Fibroblast of lung (primary cell): ENCODE measurements at places on chromosomes 5 and 9. TPM values are rescaled to one million over a fixed set of nuclear protein-coding genes. Genes with fewer than 3 reads are reported as not detected.

DNA sequence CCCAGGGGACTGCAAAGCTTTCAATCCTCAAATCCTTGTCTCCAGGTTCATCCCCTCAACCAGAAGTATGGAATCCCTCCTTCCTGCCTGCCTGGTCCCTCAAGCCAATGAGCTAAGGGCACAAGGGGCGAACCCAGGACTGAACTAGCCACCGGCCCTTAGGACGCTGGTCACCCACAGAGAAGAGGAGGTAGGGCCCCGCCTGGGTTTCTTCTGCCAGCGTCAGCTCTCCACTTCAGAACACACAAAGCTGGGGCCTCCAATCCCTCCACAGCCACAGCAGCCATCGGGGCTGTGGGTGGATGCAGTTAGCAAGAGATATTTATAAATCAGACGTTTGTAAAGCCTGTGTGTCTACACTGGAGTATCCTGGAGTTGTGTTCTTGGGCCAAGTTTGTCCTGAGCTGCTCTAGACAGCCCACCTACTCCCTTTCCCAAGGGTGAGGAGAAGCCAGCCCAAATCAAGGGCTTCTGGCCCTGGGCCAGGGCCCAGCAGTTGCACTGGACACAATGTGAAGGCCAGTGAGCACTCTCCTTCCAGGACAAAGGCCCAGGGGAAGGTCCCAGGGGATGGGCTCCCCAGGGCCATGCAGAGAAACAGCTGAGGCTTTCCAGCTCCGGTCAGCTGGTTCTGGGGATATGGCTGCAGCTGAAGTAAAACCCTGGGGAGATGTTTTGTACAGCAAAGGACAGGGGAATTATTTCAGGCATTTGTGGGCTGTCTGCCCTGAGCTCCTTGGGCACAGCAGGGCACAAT, 18.9 kb downstream of the AMBP start:
- no peaks in the 10 kb centered on the region for H3K4me1 ChIP-seq
- no peak overlapping the region for H3K4me3 ChIP-seq
- DNase-seq: no peak
- H3K36me3 ChIP-seq: no peaks in the 10 kb centered on the region

DNA sequence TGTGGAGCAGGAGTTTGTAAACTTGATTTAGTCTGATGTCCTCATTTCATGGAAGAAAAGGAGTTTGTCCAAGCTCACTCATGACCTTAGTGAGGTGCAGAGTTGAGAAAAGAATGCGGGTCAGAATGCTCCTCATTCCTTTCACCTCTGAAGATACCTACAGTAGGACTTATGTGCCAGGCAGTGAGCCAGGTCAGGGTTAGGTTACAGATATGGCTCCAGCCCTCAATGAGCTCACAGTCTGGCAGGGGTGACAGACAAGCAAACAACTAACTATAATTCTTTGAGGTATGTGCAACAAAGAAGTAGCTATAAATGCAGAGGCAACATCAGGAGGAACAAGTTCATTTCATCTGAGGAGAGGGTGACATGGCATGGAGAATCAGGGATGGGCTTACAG, 102.5 kb downstream of the SPATA31D1 start:
- H3K27me3 ChIP-seq: no peaks in the 10 kb centered on the region
- no peaks in the 10 kb centered on the region for H3K36me3 ChIP-seq
- H3K4me1 ChIP-seq: no peaks in the 10 kb centered on the region
- no peak overlapping the region for H3K27ac ChIP-seq
- no peak for DNase-seq

GRCh38 chr9:6015278-6016157, at the start of gene RANBP6:
RANBP6 (minus strand) TSS chr9:6015624; CDS start chr9:6015607, 17 bp downstream.
- peak; percentile 82 for DNase-seq
- H3K36me3 ChIP-seq: no peaks in the 10 kb centered on the region
- H3K27ac ChIP-seq: peak within 1 kb of the TSS; percentile 90
- H3K4me1 ChIP-seq: peaks cover 3% of the 10 kb centered on the region
- H3K4me3 ChIP-seq: peak within 1 kb of the TSS; percentile 100

DNA sequence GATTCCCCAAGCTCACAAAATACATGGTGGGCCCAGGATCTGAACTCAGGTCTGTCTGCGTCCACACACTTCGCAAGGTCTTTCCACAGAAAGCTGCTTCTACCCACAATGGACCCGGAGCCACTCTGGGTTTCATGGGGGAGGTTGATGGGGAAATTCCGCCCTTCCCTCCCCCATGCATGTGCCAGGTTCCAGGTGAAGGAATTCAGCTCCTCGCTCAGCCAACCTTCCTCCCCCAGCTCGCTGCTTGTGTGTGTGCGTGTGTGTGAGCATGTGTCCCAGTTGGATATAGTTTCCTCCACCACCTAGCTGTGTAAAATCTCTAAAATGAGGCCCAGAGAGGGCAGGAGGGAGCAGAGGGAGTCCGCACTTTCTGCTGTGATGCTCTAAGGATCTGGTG, 1.0 kb downstream of the PTGS1 start:
- H3K4me1 ChIP-seq: peaks cover 28% of the 10 kb centered on the region
- peak overlapping the region; percentile 60 for H3K4me3 ChIP-seq
- H3K27me3 ChIP-seq: no peaks in the 10 kb centered on the region
- no peak overlapping the region for H3K27ac ChIP-seq
- DNase-seq: no peak

DNA sequence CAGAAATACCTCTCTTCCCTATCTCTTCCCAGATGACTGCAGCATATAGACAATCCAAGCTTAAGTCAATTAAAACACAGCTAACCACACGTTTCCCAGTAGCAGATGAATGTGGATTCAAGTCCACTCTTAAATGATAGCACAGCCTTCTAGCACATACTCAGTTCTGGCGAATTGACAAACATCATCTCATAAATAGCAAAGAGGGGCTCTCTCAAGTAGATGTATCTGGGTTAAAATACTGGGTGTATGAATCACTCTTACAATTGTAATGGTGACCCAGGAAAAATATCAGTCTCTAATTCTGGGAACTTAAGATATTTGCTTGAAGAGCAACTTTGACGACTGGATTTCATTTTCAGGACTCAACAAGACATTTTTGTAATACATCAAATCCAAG, 67.0 kb upstream of the HAPLN1 start:
- no peaks in the 10 kb centered on the region for H3K27me3 ChIP-seq
- H3K36me3 ChIP-seq: no peaks in the 10 kb centered on the region
- H3K27ac ChIP-seq: no peak overlapping the region
- no peak overlapping the region for H3K4me3 ChIP-seq
- peak; percentile 23 for DNase-seq

- H3K4me3 ChIP-seq: no peak overlapping the region
- no peaks in the 10 kb centered on the region for H3K27me3 ChIP-seq
- H3K36me3 ChIP-seq: no peaks in the 10 kb centered on the region
- H3K4me1 ChIP-seq: peaks cover 4% of the 10 kb centered on the region
- no peak for DNase-seq
- H3K27ac ChIP-seq: no peak overlapping the region
These were observed 24.7 kb upstream of the TAS2R1 start for GRCh38 chr5:9654886-9655285.

DNA sequence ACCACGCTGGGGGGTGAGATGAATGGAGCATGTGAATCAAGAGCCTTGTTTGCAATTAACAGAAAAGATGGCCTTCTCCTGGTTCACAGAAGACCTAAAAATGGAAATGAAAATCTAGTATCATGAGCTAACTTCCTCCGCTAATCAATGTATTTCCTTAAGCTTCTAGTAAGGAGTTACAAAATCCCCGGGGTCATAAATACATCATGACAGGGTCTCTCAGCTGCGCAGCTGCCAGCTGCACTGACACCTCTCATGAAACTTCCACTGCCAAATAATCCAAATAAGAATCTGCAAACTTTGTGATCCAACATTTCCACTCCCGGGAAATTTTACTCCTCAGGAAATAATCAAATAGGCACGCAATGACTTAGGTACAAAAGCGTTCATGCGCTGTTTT, 11.9 kb downstream of the MYO10 start:
- H3K27me3 ChIP-seq: no peaks in the 10 kb centered on the region
- DNase-seq: no peak
- H3K4me3 ChIP-seq: no peak overlapping the region

DNA sequence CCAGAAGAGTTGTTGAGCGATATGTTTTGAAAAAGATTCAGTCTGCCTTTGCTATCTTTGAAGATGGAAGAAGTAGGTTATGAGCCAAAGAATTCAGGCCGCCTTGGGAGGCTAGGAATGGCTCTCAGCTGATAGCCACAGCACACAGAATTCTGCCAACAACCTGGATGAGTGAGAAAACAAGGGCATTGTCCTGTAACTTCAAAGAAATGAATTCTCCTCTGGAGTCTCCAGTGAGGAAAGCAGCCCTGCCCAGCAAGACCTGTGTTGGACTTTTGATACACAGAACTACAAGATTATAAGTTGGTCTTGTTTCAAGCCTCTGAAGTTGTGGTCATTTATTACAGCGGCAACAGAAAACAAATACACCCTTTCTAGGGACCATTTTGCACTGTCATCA, 509.9 kb upstream of the ZNF608 start:
- no peak overlapping the region for H3K27ac ChIP-seq
- H3K36me3 ChIP-seq: no peaks in the 10 kb centered on the region
- no peak for DNase-seq
- no peaks in the 10 kb centered on the region for H3K4me1 ChIP-seq

- no peak overlapping the region for H3K27ac ChIP-seq
- no peak for DNase-seq
- no peaks in the 10 kb centered on the region for H3K4me1 ChIP-seq
- H3K4me3 ChIP-seq: no peak overlapping the region
These were observed 1.9 kb downstream of the EMB start for GRCh38 chr5:50439221-50439620.

- no peak overlapping the region for H3K4me3 ChIP-seq
- no peaks in the 10 kb centered on the region for H3K36me3 ChIP-seq
- no peak for DNase-seq
These were observed 33.9 kb upstream of the SEMA4D start for GRCh38 chr9:89531766-89532165.

DNA sequence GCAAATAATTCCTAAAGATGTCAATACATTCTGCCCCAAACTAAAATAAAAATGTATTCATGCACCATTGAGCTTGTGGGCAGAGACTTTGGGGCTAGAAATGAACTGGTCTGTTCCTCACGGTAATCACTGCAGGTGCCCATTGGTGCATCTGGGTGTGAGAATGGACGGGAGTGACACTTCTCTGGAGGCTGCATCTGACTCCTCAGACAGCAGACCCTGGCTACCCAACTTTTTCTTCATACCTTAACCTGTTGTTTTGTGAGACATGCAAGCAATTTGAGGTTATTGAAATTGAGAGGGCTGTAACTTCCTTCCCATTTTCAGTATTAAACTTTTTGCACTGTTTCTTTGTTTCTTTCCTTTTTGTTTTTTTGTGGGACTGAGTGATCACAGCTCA, 333.4 kb downstream of the ICE1 start:
- no peaks in the 10 kb centered on the region for H3K27me3 ChIP-seq
- no peak for DNase-seq
- no peak overlapping the region for H3K27ac ChIP-seq
- H3K4me1 ChIP-seq: no peaks in the 10 kb centered on the region

- no peak for DNase-seq
- no peak overlapping the region for H3K4me3 ChIP-seq
- no peaks in the 10 kb centered on the region for H3K36me3 ChIP-seq
- H3K27ac ChIP-seq: no peak overlapping the region
These were observed 19.0 kb downstream of the KIAA1958 start for GRCh38 chr9:112505607-112506006.

- no peaks in the 10 kb centered on the region for H3K36me3 ChIP-seq
- H3K4me1 ChIP-seq: peaks cover 3% of the 10 kb centered on the region
- H3K4me3 ChIP-seq: no peak overlapping the region
- H3K27me3 ChIP-seq: no peaks in the 10 kb centered on the region
- H3K27ac ChIP-seq: no peak overlapping the region
These were observed 141.1 kb downstream of the ENC1 start for GRCh38 chr5:74499256-74500050.

DNA sequence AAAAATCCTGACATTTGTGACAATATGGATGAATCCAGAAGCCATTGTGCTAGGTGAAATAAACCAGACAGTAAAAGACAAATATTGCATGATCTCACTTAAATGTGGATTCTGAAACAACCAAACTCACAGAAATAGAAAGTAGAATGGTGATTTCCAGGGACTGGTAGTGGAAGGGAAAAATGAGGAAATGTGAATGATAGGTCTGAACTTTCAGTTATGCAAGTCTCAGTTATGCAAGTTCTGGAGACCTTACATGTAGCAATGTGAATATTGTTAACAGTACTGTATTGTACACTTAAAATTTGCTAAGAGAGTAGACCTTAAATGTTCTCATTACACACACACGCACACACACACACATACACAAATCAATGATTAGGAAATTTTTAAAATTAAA, 84.9 kb downstream of the SLCO4C1 start:
- no peaks in the 10 kb centered on the region for H3K4me1 ChIP-seq
- H3K4me3 ChIP-seq: no peak overlapping the region
- H3K27me3 ChIP-seq: no peaks in the 10 kb centered on the region
- no peaks in the 10 kb centered on the region for H3K36me3 ChIP-seq

- no peak overlapping the region for H3K27ac ChIP-seq
- DNase-seq: no peak
These were observed 7.7 kb upstream of the DMRT2 start for GRCh38 chr9:1042466-1042865.

GRCh38 chr5:56861893-56862485, 46.6 kb downstream of the MAP3K1 start:
- H3K36me3 ChIP-seq: no peaks in the 10 kb centered on the region
- no peak overlapping the region for H3K4me3 ChIP-seq
- no peak for DNase-seq
- H3K4me1 ChIP-seq: no peaks in the 10 kb centered on the region

- no peaks in the 10 kb centered on the region for H3K4me1 ChIP-seq
- H3K27me3 ChIP-seq: no peaks in the 10 kb centered on the region
- H3K36me3 ChIP-seq: no peaks in the 10 kb centered on the region
- H3K27ac ChIP-seq: no peak overlapping the region
- no peak for DNase-seq
These were observed 47.7 kb downstream of the MARCHF11 start for GRCh38 chr5:16131878-16132277.

DNA sequence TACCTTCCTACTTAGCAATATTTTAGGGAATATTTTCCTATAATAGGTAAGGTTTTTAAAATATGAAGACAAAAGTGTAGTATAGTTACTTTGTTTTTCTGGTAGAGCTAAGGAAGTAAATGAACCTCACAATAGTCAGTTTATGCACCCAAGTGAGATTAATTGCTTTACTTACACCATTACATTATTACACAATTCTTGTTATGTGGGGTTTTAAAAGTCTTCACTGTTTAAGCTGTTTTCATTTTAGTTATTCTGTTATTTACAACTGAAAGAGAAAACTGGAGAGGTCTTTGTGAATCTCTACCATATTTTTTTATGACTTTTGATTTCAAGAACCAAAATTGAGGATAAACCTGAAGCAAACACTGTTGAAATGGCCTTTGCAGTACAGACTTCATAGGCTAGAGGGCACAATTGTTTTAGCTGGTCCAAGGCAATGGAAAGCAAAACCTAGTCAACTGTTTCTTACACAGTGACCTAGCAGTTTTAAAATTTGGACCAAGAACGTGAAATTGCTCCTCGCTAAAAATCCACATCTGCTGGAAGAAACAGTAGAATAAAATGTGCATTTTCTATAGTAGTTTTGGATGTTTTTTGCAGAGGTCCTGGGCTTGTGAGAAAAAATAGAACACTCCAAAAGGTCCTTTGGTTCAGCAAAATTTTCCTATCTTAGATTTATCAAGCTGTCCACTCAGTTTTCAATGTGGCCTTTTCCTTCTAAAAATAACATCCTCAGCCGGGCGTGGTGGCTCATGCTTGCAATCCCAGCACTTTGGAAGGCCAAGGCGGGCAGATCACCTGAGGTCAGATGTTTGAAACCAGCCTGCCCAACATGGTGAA, 66.4 kb upstream of the FER start:
- no peaks in the 10 kb centered on the region for H3K4me1 ChIP-seq
- H3K27me3 ChIP-seq: no peaks in the 10 kb centered on the region

The ZNF658 gene
- total RNA-seq: 6.4 and 6.9 TPM in 2 replicates

The LCN1 gene
- total RNA-seq: not detected in 2 replicates

The SLC36A3 gene
- total RNA-seq: not detected in 2 replicates

The TAF11L10 gene
- total RNA-seq: not detected in 2 replicates

The CYSRT1 gene
- total RNA-seq: 0.51 and 0.66 TPM in 2 replicates

The TSSK1B gene
- under 0.01 and 0.50 TPM in 2 replicates for total RNA-seq

The SLC36A1 gene
- total RNA-seq: 3.9 and 4.6 TPM in 2 replicates

The OTP gene
- total RNA-seq: not detected in 2 replicates

The TMC1 gene
- 0.33 TPM in 1 of 2 replicates, not detected in the other for total RNA-seq

The PRSS3 gene
- 0.26 and 0.33 TPM in 2 replicates for total RNA-seq
